ENCODE measurements at places on chromosomes 2 and 18.

DNA sequence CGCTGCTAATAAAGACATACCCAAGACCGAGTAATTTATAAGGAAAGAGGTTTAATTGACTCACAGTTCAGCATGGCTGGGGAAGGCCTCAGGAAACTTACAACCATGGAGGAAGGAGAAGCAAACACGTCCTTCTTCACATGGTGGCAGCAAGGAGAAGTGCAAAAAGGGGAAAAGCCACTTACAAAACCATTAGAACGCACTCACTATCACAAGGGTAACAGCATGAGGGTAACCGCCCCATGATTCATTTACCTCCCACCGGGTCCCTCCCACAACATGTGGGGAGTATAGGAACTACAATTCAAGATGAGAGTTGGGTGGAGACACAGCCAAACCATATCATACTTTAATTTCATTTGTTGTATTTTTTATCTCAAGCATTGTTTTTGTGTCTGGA, 67.5 kb downstream of the ATP9B start:
- no peak for DNase-seq

DNA sequence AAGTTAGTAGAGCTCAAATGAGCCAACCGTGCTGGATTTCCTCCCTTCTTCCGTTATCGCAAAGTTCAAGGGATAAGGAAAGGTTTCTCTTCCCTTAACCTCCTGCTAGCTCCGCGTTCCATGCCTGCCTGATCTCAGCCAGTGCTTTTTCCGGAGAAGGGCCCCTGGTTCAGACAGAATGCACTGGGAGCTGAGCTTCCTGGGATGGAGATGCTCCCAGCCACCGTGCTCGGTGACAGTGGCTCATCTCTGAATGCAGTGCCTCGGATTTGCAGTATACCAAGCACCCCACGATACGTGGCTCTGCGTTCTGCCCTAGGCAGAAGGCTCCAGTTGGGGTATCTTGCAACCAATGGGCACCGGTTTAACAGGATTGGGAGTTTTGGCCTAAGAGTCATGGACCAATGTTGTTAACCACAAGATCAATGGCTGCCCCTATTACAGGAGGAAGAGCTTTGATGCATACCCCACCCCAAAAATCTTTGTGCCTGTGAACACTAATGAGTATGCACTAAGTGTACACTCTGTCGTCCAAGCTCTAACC, 876 bp downstream of the CNTNAP5 start:
- DNase-seq = no peak

- no peak for DNase-seq
Measured at GRCh38 chr2:60331115-60331809, 222.2 kb downstream of the BCL11A start.

DNA sequence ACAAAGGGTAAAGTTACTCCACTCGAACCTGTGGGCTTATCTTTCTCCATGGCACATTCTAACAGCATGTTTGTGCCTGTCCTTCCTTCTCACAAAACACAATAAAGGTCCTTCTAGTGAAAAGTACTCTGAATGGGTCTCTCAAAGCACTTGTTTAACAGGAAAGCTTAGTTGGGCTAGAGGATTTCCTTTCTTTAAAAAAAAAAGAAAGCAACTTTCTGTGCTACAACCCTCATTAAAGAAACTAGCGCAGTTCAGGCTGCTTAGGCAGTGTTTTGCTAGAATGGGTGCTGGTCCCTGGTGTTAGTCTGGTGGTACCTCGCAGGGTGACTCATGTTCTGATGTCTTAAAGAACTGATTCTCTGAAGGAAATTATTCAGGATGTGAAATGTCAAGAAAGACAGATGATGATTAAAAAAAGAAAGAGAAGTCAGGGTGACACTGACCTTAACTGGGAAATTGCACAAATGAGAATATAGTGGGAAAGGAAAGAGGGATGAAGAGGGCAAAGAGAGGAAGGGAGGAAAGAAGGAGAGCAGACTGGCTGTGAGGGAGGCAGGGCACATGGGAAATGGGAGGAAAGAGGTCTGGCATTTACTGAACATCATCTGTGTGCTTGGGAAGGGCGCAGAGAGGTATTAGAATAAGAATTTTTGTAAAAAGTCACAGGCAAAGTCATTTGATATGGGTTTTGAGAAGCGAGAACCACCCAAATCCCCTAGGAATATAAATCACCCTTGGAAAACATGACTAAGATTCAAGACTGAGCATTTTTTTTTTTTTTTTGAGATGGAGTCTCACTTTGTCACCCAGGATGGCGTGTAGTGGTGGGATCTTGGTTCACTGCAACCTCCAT, 74.9 kb downstream of the ATP8B1 start:
- DNase-seq = no peak

DNA sequence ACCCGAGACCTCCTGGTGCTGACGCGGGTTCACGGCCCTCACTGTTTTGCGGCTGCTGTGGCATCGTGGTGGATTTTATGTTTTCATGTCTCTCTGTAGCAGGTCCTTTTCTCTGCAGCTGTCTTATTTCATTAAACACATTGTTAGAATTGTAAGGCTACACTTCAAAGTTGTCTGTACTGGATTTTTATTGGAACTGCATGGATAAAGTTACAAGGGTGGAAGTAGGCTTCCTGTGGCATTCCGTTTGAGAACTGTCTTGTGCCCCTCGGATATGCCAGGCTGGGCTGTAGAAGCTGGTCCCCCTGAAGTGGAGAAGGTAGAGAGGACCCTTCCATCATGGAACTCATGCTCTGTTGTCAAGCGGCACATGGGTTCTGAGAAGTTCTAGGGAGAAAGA, 127.3 kb downstream of the SNTG2 start:
- DNase-seq = no peak

DNA sequence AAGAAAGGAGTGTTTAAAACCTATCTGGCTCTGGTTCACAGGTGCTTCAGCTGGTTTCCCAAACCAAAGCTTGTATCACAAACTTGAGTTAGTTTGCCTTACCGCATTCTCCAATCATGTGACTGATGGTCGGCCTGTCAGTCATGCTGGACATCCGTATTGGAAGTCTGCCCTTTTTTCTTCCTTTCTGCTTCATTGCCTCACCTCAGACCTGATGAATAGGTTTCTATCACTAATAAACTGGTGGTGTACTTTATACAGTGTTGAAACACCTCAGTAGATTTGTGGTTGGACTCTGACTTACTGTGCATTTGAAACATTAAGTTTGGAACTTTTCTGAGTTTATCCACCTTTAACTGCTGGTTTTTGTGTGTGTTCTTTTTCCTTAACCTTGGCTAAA, 84.1 kb downstream of the R3HDM1 start:
- no peak for DNase-seq

DNA sequence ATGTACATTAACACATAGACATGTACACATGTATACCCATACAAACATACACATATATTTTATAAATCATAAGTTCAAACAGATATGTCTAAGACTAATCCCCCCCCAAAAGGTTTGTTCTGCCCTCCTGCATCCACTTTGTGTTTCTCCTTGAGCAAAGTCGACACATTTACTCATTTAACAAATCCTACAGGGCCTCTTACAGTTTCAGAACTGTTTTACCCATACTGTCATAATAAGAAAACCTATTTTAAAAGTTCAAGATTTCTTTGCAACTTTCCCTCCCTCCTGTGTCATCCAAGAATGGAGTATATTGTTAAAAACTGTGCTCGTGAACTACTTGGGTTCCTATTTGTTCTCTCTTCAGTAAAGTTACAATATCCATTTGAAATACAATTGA, 166.7 kb downstream of the L3MBTL4 start:
- DNase-seq = no peak

- no peak for DNase-seq
Measured at GRCh38 chr2:127631541-127631996, 14.4 kb upstream of the GPR17 start.

DNA sequence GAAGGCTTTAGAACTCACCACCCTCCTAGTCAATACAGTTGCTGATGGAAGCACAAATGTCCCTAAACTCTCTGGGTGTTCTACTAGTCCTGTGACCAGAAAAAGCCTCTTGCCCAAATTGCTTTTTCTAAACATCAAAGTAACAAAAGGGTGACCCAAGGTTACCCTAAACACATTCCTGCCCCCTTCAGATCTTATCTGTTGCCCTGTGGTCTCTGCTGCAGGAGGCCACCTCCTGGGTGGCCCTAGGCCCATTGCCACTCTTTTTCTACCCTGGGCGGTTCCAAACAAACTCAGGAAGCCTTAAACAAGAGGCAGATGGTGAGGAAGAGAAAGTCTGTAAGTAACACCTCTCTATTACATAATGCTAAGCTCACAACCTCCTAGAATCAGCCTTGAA, 3.3 kb downstream of the RNF152 start:
- DNase-seq = no peak

GRCh38 chr18:11078491-11078890, 70.9 kb downstream of the PIEZO2 start:
- DNase-seq = no peak

- no peak for DNase-seq
Measured at GRCh38 chr18:567122-567521, 13.1 kb upstream of the CETN1 start.

GRCh38 chr2:8550481-8550880, 131.4 kb upstream of the ID2 start:
- DNase-seq = no peak

GRCh38 chr2:8886202-8886518, 48.7 kb upstream of the KIDINS220 start:
- no peak for DNase-seq

GRCh38 chr2:217743407-217743806, 259.4 kb downstream of the TNS1 start:
- no peak for DNase-seq

DNA sequence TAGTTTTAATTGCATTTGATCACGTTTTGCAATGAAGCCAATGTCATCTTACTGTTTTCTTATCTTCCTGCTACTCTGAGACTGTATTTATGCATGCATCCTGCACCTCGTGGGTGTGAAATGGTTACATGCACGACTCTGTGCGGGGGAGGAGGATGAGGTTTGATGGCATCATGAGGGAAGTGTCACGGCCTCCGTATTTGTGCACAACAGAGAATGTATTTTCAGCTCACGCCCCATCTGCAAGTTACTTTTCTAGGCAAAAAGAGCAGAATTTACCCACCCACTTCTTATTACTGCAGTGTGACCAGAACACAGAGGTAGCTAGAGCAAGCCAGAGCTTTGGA, 145.1 kb downstream of the TDRD15 start:
- DNase-seq = no peak

DNA sequence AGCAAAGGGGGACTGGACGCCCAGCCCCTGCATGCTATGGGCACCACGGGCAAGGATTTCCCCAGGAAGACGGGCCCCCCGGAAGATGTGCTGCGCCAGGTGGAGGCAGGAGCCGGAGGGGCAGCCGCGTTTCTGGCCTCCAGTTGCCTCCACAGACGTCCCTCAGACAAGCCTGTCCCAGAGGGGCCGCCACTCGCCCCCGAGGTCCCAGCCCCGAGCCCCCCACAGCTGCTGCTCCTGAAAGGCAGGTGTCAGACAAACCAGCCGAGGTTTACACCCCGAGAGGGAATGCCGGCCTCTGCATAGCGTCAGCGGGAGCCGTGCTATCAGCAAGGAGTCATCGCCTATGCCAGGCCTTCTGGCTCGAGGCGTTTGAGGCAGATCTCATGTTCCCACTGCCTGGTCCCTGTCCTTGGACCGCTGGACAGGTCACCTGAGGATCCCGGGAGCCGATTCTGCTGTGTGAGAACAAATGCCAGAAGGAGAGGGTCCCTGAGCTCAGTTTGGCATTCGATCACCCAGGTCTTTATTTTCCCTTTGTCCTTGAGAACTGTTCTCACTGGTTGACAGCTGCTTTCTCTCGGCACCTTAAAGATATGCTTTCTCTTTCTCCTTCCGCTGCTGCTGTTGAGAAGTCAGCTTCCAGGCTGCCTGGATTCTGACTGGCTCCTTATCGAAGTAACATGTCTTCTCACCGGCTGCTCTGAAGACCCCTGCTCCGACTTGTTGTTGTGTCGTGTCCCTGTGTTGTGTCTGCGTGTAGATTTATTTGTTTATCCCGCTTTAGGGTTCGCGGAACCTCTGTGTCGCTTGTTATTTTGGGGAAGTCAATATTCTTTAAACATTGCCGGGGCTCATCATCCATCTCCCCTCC, 20.6 kb downstream of the CROCC2 start:
- no peak for DNase-seq

- DNase-seq = no peak
Measured at GRCh38 chr2:27960237-27960912, 69.8 kb downstream of the BABAM2 start.

DNA sequence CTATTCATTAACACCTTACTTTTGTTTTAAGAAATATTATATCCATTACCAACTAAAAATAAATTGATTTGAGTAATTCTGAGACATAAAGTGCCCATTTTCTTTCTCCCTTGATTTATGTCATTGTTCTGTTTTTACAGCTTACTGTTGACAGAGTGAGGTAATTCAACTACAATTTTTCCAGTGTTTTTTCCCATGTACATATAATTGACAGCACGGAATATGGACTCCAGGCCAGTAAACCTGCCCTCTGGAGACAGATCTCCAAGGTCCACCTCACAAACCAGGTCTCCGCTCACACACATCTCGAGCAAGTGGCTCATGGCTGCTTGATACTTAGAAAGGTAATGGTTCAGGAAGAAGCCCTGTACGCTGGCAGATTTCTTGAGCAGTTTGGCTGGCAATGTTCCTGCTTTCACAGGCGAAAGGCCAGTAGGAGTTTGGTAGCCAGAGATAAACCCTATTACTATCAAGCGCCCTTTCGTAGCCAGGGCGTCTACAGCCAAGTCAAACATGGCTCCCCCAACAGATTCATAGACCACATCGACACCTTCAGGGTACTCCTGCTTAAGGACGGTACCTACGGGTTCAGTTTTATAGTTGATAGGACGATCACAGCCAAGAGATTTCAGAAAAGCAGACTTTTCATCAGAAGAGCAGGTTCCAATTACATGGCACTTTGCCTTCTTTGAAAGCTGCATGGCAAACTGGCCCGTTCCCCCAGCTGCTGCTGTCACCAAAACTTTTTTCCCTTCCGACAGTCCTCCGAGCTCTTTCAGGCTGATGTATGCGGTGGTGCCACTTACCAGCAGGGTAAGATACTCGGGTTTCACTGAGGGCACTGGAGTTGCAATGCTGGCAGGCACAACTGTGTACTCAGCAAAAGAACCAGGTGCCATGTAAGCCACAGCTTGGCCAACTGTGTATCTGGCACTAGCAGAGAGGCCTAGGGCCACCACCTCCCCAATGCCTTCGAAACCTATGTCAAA, 7.4 kb downstream of the PTGR3 start:
- DNase-seq = no peak

GRCh38 chr18:9961041-9961440, 47.2 kb downstream of the VAPA start:
- DNase-seq = no peak

Data from stimulated activated CD4-positive, alpha-beta T cell treated with anti-CD3 and anti-CD28 coated beads, Interleukin-12 subunit alpha, Interleukin-12 subunit beta, amount 100 ng/mL, for 48 hours (primary cell).